Posterior vena cava (tissue), 2 donors: ENCODE measurements at places on chromosomes 6 and 20. TPM values are rescaled to one million over a fixed set of nuclear protein-coding genes. Genes with fewer than 3 reads are reported as not detected.

- no peak for DNase-seq
Observed at GRCh38 chr6:128414943-128415342, 105.5 kb downstream of the PTPRK start.

DNA sequence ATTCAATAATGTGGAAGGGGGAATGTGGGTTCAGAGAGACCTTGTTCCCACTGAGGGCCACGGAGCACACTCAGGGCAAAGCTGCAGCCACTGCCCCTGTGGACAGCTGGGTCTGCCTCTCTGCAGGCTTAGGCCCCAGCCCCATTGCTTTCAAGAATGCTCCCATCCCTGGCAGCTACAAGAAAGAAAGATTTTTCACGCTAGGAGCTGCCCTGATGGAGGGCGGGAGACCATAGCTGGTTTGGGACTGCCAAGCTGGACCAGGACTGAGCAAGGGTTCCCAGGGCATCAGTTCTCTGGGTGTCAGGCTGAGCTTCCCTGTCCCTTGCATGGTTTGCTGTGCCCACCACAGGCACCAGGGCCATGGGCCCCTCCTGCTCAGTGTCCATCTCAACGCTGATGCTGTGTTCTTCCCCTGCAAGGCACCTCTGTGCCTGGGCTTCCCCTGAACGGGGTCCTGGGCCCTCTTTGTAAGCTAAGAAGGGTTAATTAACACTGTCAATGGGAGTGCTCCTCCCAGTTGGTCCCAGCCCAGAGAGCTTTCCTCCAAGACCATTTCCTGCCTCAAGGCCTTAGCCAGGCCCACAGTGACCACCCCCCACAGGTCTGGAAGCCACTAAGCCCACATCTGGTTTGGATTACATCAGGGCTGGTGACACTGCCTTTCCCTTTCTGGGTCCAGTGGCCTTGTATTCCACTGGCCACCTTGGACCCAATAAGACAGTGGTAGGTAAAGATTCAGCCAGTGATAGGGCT lies 8.4 kb downstream of the FOXS1 start:
- no peak for DNase-seq

GRCh38 chr20:57214948-57215347 lies 51.5 kb downstream of the BMP7 start:
- DNase-seq, result peak; percentile 42

GRCh38 chr6:169335301-169335700 lies 81.7 kb upstream of the THBS2 start:
- DNase-seq, result no peak

PRND gene
- not detected for total RNA-seq
